ENCODE measurements at places on chromosomes 5 and 9.

DNA sequence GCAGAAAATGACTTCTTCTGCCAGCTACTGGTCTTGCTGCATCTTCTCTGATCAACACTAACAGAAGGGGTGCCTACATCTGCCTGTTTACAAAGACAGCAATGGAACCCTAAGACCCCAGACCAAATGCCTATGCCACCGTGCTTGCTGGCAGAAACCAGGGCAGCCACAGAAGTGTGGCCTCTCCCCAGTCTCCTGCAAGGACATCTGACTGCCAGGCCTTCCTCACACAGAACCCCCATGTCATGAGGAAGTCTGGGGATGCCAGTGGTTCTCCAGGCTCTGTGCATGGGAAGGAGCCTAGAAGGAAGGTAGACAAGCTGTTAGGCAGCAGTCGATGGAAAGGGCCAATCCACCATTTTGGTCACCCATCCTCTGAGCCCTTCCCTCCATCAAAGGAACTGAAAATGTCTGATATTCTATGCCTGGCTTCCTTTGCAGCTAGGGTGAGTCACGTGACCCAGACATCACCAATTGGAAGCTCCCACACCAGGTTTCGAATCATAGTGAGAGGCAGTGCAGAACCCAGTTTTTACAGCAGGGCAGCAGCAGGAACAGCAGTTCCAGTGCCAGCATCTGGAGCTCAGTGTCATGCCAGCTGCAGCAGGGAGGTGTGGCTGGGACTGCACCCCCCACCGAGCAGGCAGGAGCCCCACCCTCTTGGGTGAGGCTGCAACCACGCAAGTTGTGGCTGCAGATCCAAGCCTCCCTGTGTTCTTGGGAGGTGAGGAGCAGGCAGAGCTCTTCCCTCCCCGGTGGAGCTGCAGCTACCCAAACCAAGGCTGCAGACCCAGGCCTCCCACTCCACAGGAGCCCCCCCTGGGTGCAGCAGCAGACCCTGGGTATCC lies 123.4 kb downstream of the OLFM1 start:
- no peak for DNase-seq

DNA sequence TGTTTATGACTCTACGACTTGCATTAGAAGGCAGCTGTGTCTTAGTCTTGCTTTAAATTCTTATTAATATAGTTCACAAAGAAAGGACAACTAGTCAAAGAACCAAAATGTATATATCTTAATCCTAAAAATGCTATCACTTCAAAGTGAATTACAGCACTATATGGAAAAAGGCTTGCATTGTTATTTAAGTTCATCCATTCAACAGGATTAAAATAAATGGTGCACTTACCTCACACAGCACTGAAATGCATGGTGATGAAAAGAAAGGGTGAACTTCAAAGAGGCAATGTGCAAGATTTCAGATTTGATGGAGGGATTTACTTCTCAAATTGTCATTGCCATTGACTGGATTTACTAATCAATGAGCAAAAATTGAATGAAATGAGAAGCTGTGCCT lies 344.4 kb upstream of the NUDT12 start:
- DNase-seq = no peak

DNA sequence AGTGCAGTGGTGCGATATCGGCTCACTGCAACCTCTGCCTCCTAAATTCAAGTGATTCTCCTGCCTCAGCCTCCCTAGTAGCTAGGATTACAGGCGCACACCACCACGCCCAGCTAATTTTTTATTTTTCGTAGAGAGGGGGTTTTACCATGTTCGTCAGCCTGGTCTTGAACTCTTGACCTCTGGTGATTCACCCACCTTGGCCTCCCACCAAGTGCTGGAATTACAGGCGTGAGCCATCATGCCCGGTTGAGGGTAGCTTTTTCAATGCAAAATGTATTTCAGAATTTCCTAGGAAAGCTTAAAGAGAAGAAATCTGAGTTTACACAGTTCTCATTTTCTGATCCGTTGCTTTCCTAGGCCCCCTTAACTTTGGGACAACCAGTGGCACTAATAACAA lies 15.7 kb downstream of the BDP1 start:
- DNase-seq = no peak

DNA sequence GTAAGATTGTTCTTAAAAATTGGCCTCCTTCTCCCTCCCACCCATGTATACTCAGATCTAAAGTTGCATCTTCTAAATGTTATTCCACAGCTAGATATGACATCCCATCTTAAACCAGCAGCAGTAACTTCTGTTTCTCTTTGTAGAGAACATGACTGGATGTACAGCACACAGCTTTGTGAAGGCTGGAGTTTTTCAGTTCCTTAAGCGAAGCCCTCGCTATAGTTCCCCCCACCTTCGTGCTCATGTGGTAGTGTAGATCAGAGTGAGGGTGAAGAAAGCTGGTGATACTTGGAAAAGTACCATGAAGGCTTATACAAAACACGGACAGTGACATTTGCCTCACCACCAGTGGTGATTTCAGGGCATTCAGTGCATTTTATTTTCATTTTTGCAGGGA lies 137.5 kb downstream of the MAT2B start:
- no peak for DNase-seq

DNA sequence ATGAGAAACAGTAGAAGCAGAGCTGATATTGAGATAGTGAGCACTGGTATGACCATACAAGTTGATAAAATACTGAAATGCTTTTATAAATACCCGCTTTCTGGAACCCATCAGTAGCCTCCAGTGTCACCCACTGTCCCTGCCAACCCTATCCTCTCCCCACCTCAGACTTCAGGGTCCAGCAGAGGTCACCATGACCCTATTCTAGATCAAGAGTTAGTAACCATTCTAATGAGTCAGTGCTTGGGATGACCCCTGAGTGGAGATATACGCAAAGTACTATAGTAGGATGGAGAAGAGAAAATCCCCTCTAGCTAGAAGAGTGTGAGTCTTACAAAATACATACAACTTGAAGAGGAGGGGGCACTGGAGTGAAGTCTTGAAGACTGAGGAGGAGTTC lies 297.9 kb upstream of the BRINP1 start:
- DNase-seq = no peak

GRCh38 chr9:20702570-20702969 lies 18.5 kb downstream of the FOCAD start:
- DNase-seq = no peak

DNA sequence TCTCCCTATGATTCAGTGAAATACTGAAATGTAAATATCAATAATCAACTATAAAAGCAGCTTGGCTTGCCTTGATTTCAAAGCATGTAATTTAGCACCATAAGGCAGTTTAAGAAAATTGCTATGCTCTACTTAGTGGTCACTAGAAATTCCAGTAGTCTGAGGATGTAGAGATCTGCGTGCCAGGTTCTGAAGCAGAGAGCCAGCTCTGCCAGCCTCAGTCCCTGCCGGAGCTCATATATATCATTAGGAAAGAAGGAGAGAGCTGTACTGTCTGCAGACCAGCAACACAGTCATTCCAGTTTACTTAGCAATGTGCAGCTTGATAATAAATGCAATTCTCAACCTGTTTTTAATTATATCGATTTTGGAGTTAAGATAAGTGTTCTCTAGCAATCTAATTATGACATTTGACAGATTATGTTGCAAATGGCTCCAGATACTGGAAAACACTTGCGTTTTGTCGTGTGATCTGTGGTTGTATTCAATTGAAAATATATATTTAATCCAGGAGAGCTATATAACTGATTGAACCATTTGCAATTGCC lies 540.5 kb downstream of the CTNND2 start:
- no peak for DNase-seq

GRCh38 chr5:14143841-14144585 lies 871 bp downstream of the TRIO start:
- no peak for DNase-seq

- DNase-seq = no peak
Measured at GRCh38 chr5:73256012-73256411, 83.0 kb downstream of the TMEM174 start.

- DNase-seq = no peak
Measured at GRCh38 chr5:6722015-6722414, 8.8 kb downstream of the TENT4A start.

DNA sequence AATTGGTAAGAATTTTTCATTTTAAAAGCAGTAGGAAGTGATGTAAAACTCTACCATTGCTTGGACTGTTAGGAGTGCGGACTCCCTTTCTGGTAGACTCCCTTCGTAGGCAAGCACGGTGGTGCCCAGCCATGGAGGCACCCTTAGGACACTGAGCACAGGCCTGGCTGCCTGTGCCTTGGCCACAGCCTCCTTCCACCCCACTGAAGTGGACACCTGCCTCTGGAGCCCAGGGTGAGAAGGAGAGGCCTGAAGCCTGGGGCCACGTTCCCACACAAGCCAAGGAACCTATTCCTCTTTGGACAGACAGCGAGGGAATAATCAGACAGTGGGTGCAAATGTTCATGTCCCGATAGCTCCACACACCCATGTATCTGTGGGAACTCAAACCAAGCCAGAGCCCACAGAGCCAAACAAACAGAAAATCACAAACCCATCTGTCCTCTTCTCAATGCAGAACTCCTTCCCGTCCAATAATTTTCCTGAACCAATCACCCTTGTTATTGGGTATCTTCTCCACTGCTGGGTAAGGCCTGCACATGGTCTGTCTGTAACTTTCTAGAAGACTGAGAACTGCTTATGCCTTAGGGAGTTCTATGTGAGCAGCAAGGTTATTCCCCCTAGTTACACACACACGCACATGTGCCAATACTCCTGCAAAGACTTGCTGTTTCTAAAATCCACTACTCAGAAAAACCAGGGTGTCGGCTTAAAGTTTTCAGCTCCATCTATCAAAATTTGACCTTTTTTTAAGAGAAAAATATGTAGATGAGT lies 45.2 kb downstream of the UBE2QL1 start:
- no peak for DNase-seq

- peak; percentile 45 for DNase-seq
Measured at GRCh38 chr5:143106174-143106573, 297.3 kb downstream of the NR3C1 start.

DNA sequence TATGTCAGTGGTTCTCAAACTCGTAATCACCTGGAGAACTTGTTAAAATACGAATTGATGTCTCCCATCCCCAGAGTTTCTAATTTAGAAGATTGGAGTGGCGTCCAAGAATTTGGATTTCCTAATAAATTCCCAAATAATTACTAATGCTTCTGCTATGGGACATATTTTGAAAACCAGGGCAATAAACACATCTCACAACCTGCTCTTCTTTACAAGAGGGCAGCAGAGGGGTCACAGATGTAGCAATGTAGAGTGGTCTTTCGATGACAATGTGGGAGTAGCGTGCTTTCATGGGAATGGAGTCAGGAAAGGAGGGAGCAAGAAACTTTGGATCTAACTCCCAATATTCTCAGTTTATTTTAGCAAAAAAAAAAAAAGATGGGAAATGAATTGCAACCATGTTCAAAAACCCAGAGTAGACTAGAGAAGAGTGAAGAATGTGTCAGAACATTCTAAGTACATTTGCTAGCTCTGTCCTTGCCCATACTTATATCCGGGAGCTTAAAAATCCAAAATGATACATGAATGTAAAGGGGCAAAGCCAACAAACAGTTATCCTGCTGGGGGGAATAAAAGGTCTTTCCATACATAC lies 33.8 kb upstream of the ALDH1A1 start:
- DNase-seq = no peak

- no peak for DNase-seq
Measured at GRCh38 chr5:92401492-92401891, 1018.4 kb upstream of the ARRDC3 start.

DNA sequence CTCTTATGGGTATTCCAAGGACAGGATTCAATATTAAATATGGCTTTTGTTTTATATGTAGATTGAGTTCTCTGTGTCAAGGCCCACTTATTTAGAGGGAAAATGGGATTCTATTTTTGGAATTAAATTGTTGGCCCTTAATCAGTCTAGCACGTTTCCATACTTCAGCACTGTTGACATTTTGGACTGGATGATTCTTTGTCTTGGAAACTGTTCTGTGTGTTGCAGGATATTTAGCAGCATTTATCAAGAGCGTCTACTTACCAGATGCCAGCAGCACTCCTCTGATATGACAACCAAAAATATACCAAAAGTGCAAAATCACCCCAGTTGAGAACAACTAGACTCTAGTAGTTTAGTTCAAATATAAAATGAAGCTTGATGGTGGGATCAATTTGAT lies 1027.0 kb upstream of the COX7C start:
- DNase-seq = no peak

- no peak for DNase-seq
Measured at GRCh38 chr9:90789408-90789807, 12.2 kb upstream of the SYK start.

GRCh38 chr9:114282104-114282485 lies 40.8 kb upstream of the ORM1 start:
- DNase-seq = no peak

DNA sequence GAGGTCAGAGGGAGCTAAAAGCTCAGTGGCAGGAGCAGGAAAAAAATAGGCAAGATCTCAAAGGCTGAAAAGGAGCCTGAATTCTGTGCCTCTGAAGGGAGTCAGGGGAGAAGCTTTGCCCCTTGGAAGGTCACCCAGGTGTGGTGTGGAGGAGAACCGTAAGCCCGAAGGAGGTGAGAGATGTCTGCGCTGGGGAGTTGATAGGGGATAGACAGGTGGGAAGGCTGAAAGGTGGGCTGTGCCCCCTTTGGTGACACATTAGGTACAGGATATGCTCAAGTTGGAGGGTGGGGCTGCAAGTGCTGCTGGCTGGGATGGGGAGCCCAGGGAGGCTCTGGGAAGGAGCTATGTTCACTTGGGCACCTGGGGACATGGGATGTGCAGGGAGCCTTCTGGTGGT lies 217.7 kb downstream of the PAX5 start:
- DNase-seq = no peak

- no peak for DNase-seq
Measured at GRCh38 chr5:93677359-93677891, 64.0 kb downstream of the POU5F2 start.

DNA sequence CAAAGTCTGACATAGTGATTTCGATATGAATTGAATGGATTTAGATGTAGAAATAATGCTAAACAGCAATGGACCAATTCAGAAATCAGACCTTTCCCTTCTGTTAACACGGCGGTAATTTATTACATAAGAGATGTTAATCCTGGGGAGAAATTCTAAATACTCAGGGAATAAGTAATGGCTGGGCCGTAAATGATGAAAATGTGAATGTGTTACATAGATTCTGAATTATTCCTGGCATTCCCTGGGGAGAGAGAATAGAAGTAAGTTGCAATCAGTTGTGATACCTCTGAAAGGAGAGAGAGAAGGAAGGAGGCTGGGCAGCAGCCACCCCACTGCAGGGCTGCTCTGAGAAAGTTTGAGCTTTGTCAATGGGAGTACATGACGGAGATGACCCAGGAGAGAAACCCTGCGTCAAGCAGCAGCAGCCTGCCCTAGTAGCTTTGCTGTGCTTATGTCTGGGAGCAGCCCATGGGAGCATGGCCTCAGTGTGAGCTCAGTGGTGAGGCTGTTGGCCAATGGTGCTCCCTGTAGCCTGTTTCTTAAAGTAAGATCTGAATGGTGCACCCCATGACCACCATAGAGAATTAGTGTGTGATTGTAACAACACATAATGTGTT lies 420.1 kb downstream of the MTRR start:
- no peak for DNase-seq

GRCh38 chr5:179143446-179143845 lies 83.3 kb downstream of the ZNF354C start:
- DNase-seq = no peak

Data from substantia nigra (tissue), 51 donors.